Activated CD8-positive, alpha-beta memory T cell treated with anti-CD3 and anti-CD28 coated beads, Interleukin-2, amount 50 U/mL, for 48 hours (primary cell): ENCODE measurements at places on chromosomes 5 and 9.

DNA sequence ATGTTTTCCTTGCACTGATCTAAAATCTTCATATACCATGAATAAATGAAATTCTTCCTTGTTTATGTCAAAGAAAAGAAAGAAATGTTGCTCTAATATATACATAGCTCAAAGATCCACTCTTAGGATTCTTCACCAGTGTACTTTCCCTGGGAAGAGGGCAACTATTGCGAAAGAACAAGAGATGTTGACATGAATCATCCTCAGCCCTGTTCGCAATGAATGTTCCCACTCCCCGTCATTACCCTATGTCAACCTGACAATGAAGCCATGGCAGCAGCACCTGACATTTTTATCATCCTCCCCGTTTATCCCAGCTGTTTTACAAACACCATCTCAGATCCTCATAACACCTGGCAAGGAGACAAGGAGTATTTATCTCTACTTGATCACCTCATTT lies 409.1 kb upstream of the GRIA1 start:
- DNase-seq = no peak

DNA sequence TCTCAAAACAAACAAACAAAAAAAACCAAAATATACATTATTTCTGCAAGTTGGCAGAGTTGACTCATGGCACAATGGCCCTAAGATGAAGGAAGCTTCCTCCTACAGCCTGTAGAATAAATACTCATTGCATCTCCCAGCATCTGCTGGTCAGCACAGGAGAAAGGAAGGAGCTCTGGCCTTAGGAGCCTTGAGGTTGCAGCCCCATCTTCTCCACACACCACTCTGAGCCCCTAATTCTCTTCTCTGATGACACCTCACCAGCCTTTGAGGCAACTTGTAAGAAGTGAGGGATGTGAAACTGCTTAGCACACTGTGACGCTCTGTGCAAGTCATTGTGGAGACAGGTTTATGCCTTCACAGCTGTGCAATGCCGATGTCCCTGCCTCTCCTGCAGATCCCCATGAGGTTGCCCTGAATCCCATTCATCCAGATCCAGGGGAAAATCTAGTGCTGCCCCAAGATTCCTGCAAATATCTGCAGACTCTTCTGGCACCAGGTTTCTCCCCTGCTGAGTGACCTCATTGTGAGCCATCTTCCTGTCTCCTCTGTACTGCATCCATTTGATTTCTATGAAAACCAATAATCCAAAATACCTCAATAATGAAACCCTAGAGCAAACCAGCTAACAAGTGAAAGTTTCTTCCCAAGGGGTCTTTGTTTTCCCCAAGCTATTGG lies 65.3 kb upstream of the TGFBR1 start:
- no peak for DNase-seq

- DNase-seq = no peak
Observed at GRCh38 chr9:106616026-106616425, 246.9 kb upstream of the ZNF462 start.

DNA sequence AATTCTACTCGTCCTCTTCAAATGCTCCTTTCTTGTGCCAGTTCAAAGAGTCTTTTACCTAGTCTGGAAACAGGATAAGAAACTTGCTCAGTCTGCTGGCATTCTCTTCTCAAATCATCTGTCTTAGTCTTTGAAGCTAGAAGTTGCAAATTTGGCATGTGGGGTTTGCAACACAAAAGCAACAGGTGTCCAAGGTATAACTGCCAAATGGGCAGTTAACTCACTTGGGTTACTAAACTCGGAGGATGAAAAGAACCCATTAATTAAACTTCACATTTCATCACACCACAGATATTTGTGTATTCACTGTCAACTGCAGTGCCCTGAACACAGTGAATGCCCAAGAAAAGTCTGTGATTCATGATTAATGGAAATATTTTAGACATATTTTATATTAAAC lies 108.0 kb upstream of the TARS1 start:
- no peak for DNase-seq

GRCh38 chr5:72455476-72455875 lies 51.7 kb downstream of the ZNF366 start:
- no peak for DNase-seq

DNA sequence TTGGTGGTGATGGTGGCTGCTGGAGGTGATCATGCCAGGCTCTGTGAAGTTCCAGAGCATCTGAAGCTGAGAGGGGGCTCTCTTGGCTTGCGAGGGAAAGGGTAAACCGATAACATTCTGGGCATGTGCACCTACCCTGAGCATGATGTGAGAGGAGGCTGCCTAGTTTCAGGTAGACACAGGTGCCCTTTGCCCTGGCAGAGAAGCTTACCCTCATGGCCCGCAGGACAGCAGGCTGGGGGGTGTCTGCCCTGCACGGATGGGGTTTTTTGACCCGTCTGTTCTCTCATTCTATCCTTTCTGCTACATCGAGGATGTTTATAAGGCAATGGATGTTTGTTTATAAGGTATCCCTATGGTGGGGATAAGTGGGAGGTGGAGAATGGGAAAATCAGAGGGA lies 132.9 kb downstream of the WDR41 start:
- no peak for DNase-seq

- DNase-seq = no peak
Observed at GRCh38 chr5:74052441-74053221, 426.6 kb downstream of the ARHGEF28 start.

GRCh38 chr9:133775951-133776905 lies 38.1 kb upstream of the SARDH start:
- DNase-seq = no peak

DNA sequence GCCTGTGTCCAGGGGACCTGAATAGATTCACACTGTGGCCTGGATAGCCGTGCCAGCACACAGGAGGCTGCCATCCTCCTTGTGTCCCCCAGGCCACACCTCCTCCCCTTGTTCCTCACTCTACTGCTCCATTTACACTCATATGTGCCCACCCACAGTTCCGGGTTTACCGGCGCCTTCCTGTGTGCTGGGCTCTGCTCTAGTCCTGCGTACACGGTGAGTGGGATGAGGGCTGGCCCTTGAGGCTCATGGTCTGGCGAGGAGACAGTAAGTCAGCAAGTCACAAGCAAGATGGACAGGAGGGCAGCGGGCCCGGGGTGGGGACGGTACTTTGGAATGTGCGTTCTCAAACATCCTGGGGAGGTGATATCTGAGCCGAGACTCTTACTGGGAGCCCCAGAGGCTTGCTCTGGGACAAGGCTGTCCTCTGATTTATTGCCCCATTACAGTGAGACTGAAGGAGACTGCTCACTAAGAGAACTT lies 32.4 kb upstream of the NXNL2 start:
- no peak for DNase-seq

GRCh38 chr9:15936306-15936921 lies 383.6 kb downstream of the CCDC171 start:
- DNase-seq = no peak

GRCh38 chr5:14728459-14728938 lies 64.0 kb downstream of the OTULIN start:
- DNase-seq = no peak

DNA sequence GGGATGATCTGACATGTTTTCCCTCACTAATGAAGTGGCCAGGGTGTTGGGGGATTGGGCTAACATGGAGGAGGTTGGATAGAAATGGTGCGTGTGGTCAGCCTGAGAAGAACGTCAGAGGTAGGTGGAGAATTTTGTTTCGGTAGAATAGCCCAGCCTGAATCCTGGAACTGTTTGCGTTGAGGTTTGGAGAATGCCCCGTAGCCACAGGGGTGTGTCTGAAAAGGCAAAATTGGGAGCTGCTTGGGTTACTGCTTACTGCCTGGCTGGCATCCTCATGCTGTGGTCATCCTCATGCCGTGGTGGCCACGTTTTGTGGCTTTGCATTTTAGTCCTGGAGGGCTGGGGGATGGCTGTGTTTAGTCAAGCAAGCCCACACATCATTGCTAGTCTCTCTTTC lies 236.9 kb downstream of the GOLPH3 start:
- DNase-seq = no peak

GRCh38 chr9:122383992-122384461 lies 13.2 kb downstream of the PTGS1 start:
- DNase-seq = peak; percentile 0

DNA sequence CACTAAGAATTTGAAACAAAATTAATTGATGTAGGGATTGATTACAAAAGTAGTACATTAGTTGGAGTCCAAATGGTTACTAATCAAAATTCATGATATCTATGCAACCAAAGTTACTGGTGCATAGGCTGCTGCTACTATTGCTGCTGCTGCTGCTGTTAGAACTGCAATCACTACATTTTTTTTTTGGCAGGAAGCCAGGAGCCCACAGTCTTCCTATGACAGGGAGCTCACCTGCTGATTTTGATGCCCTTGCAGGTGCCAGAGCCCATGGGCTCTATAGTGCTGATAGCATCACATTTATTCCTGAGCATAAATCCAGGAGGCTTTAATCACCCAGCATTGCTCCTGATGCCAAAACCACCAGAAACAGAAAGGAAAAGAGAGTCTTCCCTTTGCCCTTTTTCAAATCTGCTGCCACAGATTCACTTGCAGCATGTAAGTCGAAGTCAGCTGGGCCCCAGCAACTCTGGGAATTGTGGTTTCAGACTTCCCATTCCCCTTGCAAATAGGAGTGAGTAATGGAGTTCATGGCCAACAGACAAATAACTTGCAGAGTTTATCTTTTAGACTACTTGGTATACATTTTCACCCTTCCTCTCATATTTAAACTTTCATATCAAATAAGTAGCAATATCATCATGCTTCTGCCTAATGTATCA lies 17.6 kb downstream of the SLCO6A1 start:
- DNase-seq = no peak

GRCh38 chr9:93081081-93081529 lies 14.9 kb upstream of the CARD19 start:
- DNase-seq = peak; percentile 39

DNA sequence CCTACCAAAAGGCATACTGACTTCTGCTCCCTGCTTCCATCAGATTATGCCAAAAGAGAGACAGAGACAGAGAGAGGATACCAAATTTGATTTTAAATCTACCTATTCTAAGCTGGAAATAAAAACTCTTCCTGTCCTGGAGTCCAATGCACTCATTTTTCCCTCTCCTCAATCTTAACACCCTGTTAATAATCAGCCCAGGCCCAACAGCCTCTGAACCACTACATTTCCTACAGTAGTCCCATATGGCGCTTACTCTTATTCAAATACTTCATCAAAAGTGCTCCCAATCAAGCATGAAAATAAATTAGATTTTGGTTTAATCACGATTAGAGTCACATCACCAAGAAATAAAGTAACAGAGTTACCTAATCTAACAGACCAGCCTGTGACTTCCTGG lies 152.3 kb downstream of the TSSK1B start:
- DNase-seq = no peak

DNA sequence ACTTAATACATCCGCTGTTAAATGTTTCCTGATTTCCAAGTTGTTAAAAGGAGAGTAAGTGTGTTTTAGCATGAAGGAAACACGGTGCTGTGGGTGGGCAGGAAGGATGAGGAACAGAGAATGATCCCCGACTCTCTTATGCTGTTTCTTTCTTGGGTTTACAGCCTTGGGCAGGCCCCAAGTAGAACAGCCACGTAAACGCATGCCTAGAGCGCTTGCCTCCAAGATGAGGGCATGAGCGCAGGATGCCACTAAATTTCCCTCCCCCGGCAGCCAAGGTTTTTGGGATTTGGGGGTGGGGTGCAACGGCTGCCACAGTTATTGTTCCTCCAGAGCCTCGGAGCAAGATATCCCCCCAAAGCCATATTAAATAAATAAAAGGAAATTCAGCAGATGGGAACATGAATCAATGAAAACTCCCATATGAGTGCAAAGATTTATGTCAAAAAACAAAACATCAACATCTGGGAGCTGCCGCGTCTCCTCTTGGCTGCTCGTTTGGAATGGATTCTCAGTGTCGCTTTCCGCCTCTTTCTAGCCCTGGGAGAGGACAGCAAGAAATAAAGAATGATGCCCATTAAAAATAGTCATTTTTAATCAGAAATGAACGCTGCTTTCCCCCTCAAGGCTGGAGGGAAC lies 10.0 kb upstream of the DELE1 start:
- no peak for DNase-seq

- no peak for DNase-seq
Observed at GRCh38 chr5:62942384-62942783, 363.8 kb downstream of the LRRC70 start.

GRCh38 chr5:65695896-65696295 lies 26.0 kb downstream of the SGTB start:
- no peak for DNase-seq

DNA sequence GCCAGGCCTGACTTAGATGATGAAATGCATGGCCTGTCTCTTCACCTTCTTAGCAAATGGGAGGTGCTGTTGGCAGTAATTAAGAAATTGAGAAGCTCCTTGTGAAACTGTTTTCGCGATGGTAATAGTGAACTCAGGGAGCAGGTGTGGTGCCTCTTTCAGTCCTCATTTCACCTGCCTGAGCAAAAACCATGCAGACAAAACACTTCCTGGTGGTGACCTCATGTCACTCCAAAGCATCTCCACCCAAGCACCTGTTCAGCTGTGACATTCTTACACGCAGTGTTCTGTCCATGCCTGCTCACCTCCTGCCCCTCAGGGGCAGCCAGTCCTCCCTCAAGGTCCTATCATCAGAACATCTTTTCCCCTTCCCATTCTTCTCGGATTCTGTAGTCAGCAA lies 146.5 kb downstream of the CD180 start:
- DNase-seq = no peak

- no peak for DNase-seq
Observed at GRCh38 chr5:163094492-163095180, 342.8 kb upstream of the CCNG1 start.

DNA sequence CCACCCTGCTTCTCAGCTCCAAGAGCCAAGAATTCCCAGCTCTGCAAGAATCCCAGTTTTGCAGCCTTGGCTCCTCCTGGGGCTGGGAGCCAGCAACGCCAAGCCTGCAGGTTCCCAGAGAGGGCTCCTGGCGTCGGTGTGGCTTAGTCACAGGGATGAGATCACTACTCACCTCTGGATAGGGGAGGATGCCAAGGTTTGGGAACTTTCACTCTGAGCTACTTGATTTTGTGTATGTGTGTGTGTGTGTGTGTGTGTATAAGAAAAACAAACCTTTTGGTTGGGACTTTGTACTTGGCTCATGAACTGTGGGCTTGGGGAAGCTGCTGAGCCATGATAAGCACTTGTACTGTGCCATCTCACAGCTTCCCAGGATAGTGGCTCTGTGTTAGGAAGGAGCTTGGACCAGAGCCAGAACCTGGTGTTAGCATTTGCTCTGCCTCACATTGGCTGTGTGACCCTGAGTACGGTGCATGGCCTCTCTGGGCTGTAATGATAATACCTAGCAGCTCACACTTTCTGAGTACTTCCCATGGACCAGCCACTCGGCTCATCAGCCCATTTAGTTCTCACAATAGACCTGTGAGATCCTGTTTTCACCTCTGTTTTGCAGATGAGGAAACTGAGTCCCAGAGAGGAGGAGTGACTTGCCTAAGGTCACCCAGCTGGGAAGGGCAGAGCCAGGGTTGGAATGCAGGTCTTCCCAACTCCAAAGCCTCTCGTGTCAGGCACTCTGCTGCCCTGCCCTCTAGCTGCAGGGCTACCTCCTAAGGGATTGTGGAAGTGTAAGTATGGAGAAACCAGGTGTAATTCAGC lies 41.4 kb upstream of the DAB2IP start:
- DNase-seq = no peak
